ENCODE measurements at places on chromosomes 7 and 10. TPM values are rescaled to one million over a fixed set of nuclear protein-coding genes. Genes with fewer than 3 reads are reported as not detected.
A peak's percentile ranks its signal among the peaks of the same experiment; 100 is the strongest.

DNA sequence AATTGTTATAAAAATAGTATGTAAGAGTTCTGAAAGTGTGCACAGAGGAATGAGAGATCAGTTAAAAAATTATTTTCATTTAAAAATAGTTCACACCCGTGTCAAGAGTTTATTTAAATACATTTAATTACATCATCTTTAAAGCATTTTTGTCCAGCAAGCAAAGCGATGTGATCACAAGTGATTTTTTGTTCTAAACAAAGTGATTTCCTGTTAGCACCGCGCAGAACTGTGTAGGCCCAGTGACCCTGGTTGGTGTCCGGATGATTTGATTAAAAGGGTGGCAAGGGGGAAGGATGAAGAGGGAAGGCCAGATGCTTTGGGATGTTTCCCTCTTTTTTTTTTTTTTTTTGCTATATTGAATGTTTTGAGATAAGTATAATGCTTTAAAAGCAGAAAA lies 227.8 kb upstream of the PITRM1 start:
- peaks cover 12% of the 10 kb centered on the region for H3K4me1 ChIP-seq
- DNase-seq = no peak
- H3K27ac ChIP-seq = no peak overlapping the region
- no peaks in the 10 kb centered on the region for H3K36me3 ChIP-seq

- H3K4me3 ChIP-seq = no peak overlapping the region
- H3K4me1 ChIP-seq = no peaks in the 10 kb centered on the region
- H3K27me3 ChIP-seq = no peaks in the 10 kb centered on the region
- DNase-seq = no peak
- H3K27ac ChIP-seq = no peak overlapping the region
Measured at GRCh38 chr10:58666024-58666423, 153.4 kb downstream of the BICC1 start.

The GPRIN2 gene
- total RNA-seq = 19.8 TPM

DNA sequence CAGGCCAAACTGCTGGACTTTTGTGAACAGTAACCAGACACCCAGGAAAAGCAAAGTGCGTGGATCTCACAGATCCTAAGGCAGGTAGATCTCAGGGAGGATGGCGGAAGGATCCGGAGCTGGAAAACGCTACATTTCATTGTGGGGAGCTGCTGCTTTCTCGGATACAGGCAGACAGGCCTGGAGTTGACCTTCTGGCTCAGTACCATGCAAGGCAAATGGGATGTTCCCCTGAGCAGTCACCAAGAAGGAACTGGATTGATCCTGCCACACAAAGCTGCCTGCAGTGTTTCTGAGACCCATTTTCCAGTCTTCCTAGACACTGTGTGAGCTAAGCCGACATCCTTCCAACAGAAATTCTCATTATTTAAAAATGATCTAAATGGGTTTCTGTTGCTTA lies 65.5 kb downstream of the ZRANB1 start:
- H3K4me1 ChIP-seq = peaks cover 28% of the 10 kb centered on the region
- H3K36me3 ChIP-seq = peaks cover 17% of the 10 kb centered on the region
- peak overlapping the region; percentile 63 for H3K27ac ChIP-seq
- no peaks in the 10 kb centered on the region for H3K27me3 ChIP-seq
- H3K4me3 ChIP-seq = no peak overlapping the region

GRCh38 chr10:1814556-1814955 lies 77.2 kb upstream of the ADARB2 start:
- no peak overlapping the region for H3K27ac ChIP-seq
- no peaks in the 10 kb centered on the region for H3K27me3 ChIP-seq
- DNase-seq = no peak

The PPP1R3C gene
- 30.0 TPM for total RNA-seq

DNA sequence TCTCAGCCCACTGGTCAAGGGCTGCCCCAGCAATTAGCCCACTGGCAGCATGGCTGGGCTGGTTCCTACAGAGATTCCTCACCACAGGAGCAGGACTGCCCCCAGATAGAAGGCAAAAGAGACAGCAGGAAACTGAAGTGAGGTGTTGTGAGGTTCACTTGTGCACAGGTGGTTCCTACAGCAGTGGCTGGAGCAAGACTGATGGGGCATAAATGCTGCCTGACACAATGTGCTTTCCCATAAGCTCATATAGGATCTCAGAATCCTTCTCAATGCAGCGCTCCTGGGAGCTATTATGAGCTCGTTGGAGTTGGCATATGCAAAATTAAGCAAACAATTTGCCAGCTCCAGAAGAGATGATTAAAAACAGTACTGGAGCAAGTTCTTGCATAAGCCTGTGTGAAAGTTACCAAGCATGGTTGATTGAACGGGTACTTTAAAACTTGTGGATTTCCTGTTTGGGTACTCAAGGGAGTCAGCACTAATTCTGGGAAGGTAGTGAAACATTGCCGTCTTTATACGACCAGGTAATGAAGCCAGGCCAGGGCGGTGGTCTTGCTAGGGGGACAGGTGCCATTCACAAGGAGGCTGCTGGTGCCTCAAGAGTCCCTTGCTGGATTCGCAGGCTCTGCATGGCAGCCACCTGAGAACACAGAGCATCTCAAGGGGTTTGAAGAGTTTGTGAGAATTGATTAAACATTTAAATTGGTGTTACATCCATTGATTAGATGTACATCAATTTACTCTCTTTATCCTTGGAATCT lies 20.3 kb upstream of the PRKCQ start:
- no peaks in the 10 kb centered on the region for H3K36me3 ChIP-seq
- H3K4me3 ChIP-seq = no peak overlapping the region
- H3K27me3 ChIP-seq = peaks cover 25% of the 10 kb centered on the region
- no peak for DNase-seq
- no peak overlapping the region for H3K27ac ChIP-seq
- H3K4me1 ChIP-seq = no peaks in the 10 kb centered on the region

DNA sequence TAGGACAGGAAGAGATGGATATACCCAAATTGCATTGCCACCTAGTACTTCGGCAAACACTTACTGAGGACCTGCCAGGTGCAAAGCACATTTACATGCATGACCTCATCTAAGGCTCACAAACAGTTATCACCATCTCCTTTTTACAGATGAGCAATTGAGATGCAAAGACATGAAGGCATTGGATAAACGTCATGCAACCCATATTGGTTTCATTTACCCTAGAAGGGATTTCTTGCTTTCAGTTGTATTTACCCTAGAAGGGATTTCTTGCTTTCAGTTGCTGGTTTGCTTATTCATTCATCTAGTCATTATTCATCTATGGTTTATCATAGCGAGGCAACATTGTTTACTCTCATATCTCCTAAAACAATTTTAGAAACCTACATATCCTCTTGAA lies 52.2 kb downstream of the STEAP1B start:
- peaks cover 31% of the 10 kb centered on the region for H3K4me1 ChIP-seq
- no peak overlapping the region for H3K27ac ChIP-seq
- peaks cover 3% of the 10 kb centered on the region for H3K27me3 ChIP-seq
- H3K36me3 ChIP-seq = no peaks in the 10 kb centered on the region

DNA sequence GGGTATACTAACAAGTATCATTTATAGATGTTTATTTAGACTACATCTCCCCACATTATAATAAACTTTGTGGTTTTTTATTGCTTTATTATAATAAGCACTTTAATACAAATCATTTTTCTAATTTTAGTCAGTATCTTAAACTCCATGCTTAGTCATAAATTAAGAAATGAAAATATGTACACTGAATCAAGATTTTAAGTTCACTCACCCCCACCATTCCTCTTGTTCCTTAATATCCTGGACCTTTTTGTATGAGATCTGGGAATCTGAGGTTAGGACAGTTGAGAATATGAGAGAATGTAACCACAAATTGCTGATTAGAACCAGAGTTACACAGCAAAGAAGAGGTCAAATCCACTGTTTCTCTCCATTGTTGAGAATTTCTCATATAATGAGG lies 93.6 kb upstream of the WNT16 start:
- DNase-seq = no peak
- no peaks in the 10 kb centered on the region for H3K4me1 ChIP-seq
- no peaks in the 10 kb centered on the region for H3K36me3 ChIP-seq
- peaks cover 3% of the 10 kb centered on the region for H3K27me3 ChIP-seq
- H3K4me3 ChIP-seq = no peak overlapping the region

DNA sequence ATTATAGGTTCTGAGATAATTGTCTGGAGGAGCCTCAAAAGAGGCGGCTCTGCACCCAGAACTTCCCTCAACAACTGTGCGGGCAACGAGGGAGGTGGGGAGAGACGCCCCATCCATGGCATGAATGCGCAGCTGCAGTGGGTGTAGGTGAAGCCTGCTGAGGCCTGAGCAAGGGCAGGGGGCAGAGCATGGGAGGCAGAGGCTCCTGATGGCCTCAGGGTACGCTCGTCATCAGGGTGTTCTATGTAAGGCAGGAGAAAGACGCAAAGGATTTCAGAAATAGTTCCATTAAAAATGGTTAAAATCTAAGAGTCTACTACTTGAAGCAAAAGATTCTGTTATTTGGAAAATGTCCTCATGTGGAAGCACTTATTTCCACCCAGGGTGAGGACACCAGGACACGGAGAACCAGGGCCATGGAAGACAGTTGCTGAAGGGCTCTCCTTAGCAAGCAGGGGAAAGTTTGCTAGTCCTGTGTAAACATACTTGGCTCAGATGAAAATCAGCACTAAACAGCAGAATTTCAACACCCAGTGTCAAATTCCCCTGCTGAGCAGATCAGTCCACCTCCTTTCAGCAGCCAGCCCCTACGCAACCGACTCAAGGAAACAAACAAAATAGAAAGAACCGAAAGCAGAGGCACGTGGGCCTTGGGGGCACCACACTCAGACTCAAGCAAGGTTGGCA lies 18.9 kb downstream of the INSIG1 start:
- peaks cover 18% of the 10 kb centered on the region for H3K27me3 ChIP-seq
- no peak overlapping the region for H3K27ac ChIP-seq
- DNase-seq = no peak
- peaks cover 5% of the 10 kb centered on the region for H3K4me1 ChIP-seq

GRCh38 chr10:89554433-89554832 lies 19.0 kb upstream of the SLC16A12 start:
- H3K4me1 ChIP-seq = peaks cover 36% of the 10 kb centered on the region
- no peak for DNase-seq
- no peak overlapping the region for H3K4me3 ChIP-seq
- H3K36me3 ChIP-seq = peaks cover 1% of the 10 kb centered on the region
- H3K27me3 ChIP-seq = no peaks in the 10 kb centered on the region
- peak overlapping the region; percentile 51 for H3K27ac ChIP-seq

The SMKR1 gene
- 1.7 TPM for total RNA-seq

The TUBAL3 gene
- not detected for total RNA-seq

DNA sequence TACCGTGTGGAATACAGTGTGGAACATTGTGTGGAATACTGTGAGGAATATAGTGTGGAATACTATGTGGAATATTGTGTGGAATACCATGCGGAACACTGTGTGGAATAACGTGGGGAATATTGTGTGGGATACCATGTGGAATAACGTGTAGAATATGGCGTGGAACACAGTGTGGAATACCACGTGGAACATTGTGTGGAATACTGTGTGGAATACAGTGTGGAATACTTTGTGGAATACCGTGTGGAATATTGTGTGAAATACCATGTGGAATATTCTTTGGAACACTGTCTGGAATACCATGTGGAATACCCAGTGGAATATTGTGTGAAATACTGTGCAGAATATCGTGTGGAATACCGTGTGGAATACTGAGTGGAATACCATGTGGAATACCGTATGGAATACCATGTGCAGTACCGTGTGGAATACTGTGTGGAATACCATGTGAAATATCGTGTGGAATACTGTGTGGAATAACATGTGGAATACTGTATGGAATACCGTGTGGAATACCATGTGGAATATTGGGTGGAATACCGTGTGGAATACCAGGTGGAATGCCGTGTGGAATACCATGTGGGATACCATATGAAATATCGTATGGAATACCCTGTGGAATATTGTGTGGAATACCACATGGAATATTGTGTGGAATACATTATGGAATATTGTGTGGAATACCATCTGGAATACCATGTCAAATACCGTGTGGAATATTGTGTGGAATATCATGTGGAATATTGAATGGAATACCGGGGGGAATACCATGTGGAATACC lies 133.1 kb upstream of the CHST15 start:
- peaks cover 3% of the 10 kb centered on the region for H3K27me3 ChIP-seq
- no peaks in the 10 kb centered on the region for H3K4me1 ChIP-seq
- H3K27ac ChIP-seq = no peak overlapping the region

GRCh38 chr10:92478536-92478935 lies 95.4 kb downstream of the IDE start:
- DNase-seq = no peak
- no peak overlapping the region for H3K27ac ChIP-seq
- peaks cover 11% of the 10 kb centered on the region for H3K36me3 ChIP-seq
- no peaks in the 10 kb centered on the region for H3K27me3 ChIP-seq
- no peak overlapping the region for H3K4me3 ChIP-seq
- H3K4me1 ChIP-seq = no peaks in the 10 kb centered on the region

The EPDR1 gene
- total RNA-seq = 2.8 TPM

The MDFIC gene
- 6.7 TPM for total RNA-seq

- H3K27me3 ChIP-seq = no peaks in the 10 kb centered on the region
- no peak overlapping the region for H3K27ac ChIP-seq
- no peaks in the 10 kb centered on the region for H3K36me3 ChIP-seq
- no peak for DNase-seq
- H3K4me3 ChIP-seq = no peak overlapping the region
Measured at GRCh38 chr7:55033236-55033846, 14.5 kb downstream of the EGFR start.

DNA sequence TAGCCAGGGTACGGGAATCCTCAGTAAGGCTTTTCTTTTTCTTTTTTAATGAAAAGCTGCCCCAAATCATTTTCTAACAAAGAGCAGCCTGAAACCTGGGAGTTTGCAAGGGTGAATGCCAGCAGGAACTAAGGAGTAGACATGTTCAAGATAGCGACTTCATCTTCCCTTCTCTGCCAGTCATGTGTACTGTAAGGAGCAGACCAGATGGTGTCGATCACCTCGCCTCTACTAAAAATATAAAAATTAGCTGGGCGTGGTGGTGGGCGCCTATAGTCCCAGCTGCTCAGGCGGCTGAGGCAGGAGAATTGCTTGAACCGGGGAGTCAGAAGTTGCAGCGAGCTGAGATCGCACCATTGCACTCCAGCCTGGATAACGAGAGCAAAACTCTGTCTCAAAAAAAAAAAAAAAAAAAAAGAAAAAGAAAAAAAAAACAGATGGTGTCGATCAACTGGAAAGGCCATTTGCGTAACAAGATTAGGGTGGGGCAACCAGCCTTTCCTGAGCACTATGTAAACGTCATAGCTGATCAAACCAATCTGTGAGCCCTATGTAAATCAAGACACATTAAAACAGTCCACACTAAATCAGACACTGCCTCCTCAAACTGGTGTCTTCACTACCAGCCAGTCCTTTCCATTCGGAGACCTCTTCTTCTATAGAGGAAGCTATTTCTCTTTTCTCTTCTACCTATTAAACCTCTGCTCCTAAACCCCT lies 33.8 kb downstream of the NOLC1 start:
- H3K27ac ChIP-seq = no peak overlapping the region
- no peaks in the 10 kb centered on the region for H3K4me1 ChIP-seq
- H3K4me3 ChIP-seq = no peak overlapping the region
- no peak for DNase-seq
